Esophagus squamous epithelium (tissue), 5 donors: ENCODE measurements at places on chromosomes 3 and 15.

- DNase-seq, result no peak
Observed at GRCh38 chr3:113496924-113497323, 18.0 kb downstream of the SPICE1 start.

DNA sequence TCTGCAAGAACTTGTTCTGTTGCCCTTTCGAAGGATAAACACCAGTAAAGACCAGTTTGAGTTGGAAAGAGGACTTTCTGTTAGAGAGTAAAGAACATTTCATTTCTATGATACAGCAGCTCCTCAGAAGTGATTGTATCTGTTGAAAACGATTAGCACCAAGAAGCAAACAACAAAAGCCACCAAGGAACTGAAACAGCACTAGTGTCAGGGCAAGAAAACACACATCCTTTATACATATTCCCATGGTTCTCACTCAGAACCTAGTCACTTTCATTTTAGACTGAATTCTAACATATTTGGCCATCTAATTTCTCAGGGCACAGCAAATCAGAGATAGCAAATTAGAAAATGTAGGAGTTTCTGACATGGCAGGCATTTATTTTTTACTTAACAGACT lies 116.1 kb downstream of the ATP1B3 start:
- no peak for DNase-seq

- no peak for DNase-seq
Observed at GRCh38 chr15:93223803-93224202, 134.8 kb upstream of the RGMA start.

DNA sequence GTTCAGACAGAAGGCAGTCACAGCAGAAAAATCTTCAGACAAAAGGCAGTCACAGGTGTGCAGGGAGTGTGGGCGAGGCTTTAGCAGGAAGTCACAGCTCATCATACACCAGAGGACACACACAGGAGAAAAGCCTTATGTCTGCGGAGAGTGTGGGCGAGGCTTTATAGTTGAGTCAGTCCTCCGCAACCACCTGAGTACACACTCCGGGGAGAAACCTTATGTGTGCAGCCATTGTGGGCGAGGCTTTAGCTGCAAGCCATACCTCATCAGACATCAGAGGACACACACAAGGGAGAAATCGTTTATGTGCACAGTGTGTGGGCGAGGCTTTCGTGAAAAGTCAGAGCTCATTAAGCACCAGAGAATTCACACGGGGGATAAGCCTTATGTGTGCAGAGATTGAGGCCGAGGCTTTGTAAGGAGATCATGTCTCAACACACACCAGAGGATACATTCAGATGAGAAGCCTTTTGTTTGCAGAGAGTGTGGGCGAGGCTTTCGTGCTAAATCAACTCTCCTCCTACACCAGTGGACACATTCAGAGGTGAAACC lies 27.6 kb downstream of the ZNF589 start:
- DNase-seq, result no peak

- DNase-seq, result no peak
Observed at GRCh38 chr3:166526881-166527280, 689.7 kb upstream of the BCHE start.

DNA sequence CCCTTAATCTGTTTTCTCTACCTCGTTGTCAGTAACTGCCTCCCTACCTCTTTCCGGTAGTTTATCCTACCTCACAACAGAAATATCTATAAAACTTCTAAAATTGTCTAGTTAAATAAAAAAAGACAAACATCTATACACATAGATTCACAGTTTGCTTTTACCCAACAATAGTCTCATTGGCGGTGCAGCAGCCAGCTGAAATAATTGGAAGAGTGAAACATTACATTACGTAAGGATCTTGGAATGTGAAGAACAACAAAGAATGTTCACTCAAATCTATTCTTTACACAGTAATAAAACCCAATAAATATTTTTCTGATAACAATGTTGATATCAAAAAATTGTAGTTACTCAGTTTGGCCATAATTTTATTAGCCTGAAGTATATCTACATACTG lies 115.5 kb upstream of the ARPP21 start:
- DNase-seq, result no peak

DNA sequence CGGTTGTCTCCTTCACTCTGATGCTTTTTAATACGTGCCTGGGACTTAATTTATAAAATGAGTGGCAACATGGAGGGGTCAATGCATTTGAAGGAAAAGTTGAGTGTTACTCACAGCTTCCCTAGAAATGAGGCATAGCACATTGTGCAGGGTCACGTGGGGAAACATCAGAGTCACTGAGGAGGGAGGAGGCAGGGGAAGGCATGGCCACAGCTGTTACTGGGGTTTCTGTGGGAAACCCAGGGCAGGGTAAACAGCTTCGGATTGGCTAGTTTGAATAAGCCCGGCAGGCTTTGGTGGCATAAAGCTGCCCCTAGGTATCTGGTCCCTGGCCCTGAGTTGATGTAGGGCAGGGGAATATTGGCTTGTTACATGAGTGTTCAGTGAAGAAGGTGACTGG lies 98.9 kb upstream of the ST8SIA2 start:
- DNase-seq, result no peak

- no peak for DNase-seq
Observed at GRCh38 chr3:46699676-46700523, 1.3 kb upstream of the TMIE start.
